ENCODE measurements at places on chromosomes 1 and 21.
A peak's percentile ranks its signal among the peaks of the same experiment; 100 is the strongest.

GRCh38 chr1:234969581-234970400 is 158.8 kb downstream of the TOMM20 start:
- DNase-seq: no peak

GRCh38 chr1:20439282-20439681 is 46.7 kb downstream of the CAMK2N1 start:
- DNase-seq: no peak

GRCh38 chr1:101153692-101154091 is 83.1 kb upstream of the S1PR1 start:
- DNase-seq: no peak

GRCh38 chr1:21297975-21298374 is 7.7 kb upstream of the ECE1 start:
- no peak for DNase-seq

DNA sequence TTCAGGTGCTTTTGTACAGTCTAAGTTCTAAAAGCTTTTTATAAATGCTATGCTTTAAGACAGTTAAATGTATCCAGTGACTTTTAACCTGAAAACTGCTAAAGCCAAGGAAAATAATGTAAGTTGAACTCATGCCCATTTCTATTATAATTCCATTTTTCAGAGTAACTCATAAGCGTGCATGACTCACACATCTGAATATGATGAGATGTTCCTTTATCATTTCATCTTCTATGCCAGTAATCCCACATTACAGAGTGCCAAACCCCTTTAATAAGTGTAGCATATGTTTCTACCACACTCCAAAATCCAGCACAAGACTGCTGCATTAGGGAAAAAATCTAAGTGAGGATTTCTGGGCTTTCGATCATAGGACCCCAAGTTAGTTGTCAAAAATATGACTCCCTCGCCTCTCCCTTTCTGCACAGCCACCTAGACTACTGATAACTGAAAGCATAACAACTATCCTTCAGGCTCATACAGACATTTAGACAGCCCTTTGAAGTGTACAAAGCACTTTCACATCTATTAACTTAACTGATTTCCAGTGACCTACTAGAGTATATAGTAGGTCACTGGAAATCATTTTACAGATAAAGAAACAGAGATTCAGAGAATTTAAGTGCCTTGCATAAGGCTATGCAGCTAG is 45.3 kb downstream of the JAK1 start:
- DNase-seq: no peak

DNA sequence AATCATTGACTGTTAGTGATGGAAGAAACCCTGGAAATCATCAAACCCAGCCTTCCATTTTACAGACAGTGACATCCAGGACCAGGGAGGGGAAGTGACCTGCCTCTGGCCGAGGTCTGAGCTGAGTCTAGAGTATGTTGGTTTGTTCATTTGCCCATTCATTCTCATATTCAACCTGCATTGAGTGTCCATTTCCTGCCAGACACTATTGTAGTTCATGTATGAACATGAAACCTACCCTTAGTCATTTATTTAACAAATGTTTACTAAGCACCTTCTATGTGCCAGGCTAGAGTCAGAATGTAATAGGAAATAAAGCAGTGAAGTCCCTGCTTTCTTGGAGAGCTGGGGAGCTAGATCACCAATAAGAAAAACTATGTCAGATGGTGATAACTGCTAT is 51.3 kb downstream of the KCND3 start:
- no peak for DNase-seq

DNA sequence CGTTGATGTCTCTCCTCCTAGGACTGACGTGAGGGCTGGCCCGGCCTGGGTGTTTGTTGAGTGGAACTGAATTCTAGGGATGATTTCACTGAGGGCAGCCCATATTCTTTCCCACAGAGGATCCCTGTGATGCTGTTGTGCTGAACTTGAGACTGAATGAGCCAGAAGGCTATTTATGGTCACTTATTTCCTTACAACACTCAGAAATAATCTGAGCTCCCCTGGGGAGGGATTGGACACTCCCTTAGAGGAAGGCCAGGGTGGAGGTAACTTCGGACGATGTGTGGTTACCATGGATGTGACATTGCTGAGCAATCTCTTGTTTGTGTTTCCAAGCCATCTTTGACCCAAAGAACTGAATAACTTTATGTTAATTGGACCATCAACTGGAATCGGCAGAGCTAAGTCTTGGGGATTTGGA is 5.1 kb upstream of the TMCO4 start:
- DNase-seq: no peak

- no peak for DNase-seq
These were observed 197.4 kb downstream of the LTN1 start for GRCh38 chr21:28795251-28795650.

- no peak for DNase-seq
These were observed 140.8 kb downstream of the PTGER3 start for GRCh38 chr1:70906800-70907199.

GRCh38 chr1:10693497-10694273 is 102.8 kb downstream of the CASZ1 start:
- peak; percentile 51 for DNase-seq

- DNase-seq: no peak
These were observed 6.2 kb downstream of the PKNOX1 start for GRCh38 chr21:42980312-42981213.

DNA sequence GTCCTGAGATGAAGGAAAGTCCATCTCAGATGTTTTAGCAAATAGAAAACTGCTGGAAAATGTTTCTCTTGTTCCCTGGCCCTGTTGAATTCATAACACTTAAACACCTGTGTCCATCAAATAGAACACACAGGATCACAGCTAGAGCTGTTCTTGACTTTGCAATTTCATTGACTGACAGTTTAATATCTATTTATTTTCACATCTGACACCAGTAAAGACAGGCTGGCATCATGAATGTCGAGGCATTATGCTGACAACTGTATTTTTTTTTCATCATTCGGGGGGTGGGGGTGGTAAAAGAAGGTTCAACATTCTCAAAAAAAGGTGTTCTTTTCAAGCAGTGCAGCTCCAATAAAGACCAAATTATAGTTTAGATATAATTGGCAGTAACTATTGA is 591.2 kb upstream of the PTBP2 start:
- no peak for DNase-seq

GRCh38 chr21:31181082-31181750 is 142.9 kb upstream of the KRTAP19-8 start:
- no peak for DNase-seq

DNA sequence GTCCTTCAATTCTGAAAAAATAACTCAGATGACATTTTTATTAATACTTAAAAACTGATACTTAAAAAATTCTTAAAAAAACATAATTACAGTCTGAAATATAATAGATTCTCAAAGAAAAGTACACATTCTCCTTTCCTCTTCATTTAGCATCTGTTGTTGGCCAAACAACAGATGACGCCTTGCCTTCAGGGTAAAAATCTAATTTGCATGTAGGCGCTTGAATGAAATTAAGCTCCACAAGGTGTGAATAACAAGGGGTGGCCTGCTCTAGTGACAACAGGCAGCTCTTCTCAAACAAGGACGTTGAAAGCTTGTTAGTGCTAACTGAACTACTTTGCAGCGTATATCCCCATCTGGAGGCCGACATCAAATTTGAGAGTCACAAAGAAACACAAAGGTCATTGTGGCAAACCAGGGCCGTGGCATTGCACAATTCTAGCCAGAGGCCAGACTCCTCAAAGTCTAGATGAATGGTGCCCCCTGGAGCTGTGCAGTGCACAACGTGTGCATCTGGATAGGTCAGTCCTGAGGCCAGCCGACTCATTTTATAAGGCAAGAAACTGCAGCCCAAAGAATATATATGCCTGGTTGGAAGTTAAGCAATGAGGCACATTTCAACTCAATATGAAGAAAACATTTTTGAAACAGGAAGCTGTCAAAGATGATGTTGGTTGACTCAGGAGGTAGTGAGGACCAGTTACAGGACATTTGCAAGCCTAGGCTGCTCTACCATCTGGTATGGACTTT is 459.2 kb upstream of the RUNX1 start:
- DNase-seq: no peak

DNA sequence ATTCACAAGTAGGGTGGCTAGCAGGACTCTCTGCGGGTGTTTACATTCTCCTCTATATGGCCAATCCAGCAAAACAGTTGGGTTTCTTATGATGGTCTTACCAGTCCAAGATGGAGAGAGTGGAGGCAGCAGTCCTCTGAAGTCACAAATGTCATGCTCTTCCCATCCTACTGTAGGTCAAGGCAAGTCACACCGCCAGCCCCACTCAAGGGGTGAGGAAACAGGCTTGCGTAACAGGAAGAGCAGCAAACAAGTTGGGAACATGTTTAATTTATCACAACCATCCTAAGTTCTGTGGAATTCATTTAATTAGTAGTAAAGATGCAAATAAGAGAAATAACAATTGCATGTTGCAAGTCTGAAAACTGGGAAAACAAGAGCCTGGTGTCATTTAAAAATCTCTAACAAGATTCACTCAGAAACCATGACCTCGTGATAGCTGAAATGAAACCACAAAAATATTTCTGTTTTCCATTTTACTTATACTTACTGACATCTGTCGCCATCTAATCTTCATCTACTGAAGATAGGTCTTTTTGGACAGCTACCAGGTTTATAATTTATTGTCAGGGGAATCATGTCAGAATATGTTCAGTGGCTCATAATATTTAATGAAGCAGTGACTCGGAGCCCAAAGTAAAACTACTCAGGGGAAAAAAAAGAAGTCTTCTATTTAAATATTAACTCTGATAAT is 349.1 kb upstream of the FMN2 start:
- DNase-seq: no peak

DNA sequence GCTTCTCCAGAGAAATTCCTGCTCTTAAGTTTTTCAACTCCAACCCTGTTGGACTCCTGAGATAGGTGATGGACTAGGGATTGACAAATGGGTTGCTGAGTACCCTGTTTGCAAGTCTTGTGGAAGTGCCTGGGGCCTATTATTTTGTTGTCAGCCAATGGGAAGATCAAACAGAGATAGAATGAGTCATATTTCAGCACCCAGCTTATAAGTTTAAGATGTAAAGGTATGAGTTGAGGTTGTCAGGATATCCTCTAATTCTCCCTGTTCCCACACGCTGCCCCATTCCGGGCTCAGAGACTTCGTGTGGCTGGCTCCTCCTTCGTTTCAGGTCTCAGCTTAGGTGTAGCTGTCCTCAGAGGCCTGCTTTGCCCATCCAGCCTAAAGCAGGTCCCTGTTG is 91.8 kb downstream of the CENPF start:
- DNase-seq: no peak

GRCh38 chr21:42302076-42302650 is 13.0 kb downstream of the TFF3 start:
- no peak for DNase-seq

DNA sequence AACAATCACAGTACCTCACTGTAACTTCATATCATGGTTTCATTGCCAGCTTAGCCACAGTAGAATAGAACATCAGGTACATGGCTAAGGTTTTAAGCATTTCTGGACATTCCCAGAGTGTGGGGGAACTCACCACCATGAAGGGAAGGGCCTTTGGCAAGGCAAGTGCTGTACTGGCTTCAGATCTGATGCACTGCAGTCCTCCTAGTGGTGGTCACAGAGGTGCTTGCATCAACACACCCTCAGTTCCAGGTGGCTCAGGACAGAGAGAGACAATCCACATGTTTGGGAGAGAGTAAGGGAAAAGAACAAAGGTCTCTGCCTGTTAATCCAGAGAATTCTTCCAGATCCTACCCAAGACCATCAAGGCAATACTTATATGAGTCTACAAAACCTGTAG is 528.4 kb upstream of the RGS18 start:
- DNase-seq: no peak

- no peak for DNase-seq
These were observed 111.4 kb downstream of the ZP4 start for GRCh38 chr1:237779356-237779755.

DNA sequence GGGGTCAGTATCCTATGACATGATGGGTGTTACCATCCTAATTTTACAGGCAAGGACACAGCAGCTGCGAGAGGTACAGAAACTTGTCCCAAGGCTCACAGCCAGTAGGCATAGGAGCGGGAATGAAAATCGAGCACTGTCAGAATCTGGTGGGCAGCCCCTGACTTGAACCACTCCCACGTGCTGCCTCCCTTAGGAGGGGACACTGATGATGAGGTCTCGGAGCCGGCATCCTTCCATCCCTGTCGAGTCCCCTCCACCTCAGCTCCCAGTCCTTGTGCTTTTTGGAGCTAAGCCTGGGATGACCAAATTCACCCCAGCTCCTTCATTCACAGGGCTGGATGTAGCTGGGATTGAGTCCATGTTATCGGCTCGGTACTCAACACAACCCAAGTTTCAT is 49.0 kb downstream of the B3GALT5 start:
- DNase-seq: no peak

GRCh38 chr1:24111996-24112779 is at the start of gene MYOM3:
Gene MYOM3 (minus strand): TSS chr1:24112135. CDS start chr1:24108636, 3,499 bp downstream.
- peak; percentile 42 for DNase-seq

DNA sequence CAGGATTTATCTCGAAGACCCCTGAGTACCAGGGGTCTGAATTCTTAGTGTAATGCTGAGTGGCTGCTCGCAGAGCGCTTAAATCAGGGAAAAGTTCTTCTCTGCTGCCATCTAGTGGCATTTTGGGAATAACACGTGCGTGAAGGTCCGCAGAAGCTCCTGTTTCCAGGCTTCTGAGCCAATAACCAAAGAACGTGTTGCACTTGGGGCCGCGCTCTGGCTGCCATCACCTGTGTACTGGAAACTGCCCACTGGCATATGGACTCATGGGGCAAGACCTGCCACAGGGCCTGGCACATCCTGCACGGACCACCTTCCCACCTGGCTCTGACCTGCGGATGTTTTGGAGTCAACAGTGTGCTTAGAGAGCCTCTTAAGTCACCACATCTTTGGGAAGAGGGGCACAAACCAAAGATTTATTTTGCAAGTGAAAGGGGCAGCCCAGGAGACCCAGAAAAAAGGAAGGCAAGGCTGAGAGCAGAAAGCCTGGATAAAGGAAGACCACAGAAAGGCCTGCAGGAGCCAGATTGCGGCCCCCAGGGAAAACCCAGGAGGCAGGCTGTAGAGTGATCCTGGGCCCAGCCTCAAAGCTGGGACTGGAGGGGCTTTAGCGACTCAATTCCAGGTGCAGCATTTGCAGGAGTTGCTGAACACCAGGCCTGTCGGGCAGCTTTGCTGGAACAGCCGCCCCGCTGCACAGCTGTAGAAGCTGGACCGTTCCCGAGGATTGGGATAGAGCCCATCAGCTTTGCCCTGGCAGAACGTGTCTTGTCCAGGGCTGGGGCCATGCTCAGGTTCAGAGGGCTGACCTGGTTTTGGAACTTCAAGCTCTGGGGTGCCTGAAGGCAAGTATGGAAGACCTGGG is 13.0 kb downstream of the CHIT1 start:
- DNase-seq: no peak
